CD4-positive, alpha-beta T cell treated with Interleukin-17A for 1 hour (primary cell): ENCODE measurements at places on chromosomes 13 and 19.

DNA sequence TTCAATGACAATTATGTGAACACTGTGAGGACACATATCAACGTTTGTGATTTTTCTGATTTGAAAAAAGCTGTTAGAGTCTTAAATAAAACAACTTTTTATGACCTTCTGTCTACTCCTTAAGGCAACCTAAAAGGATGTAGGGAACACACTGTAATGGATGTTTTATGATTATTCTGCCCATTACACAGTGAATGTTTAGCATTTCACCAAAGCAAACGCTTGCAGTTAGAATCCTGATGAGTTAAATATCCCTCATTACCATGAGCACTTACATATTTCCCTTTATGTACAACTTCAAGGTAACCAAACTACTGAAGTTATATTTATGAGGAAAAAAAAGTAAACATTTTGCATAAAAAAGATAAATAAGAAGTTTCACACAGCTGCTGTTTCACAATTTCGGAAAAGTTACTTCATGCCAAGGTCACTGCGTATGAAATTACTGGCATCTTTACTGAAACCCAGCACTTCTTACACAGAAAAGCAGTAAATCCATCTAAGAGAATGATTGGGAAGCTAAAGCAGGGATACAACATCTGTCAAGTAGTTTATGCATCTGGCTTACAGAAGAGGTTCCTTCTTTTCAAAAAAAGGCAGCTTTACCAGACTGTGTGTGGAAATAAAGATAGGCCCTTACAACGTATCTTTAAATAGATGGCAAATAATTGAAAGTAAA lies 733.7 kb upstream of the ATXN8OS start:
- no peak for DNase-seq

GRCh38 chr13:23844132-23844531 lies 45.1 kb downstream of the MIPEP start:
- DNase-seq: no peak

- no peak for DNase-seq
These were observed 38.7 kb upstream of the ARHGEF7 start for GRCh38 chr13:111076155-111077013.

DNA sequence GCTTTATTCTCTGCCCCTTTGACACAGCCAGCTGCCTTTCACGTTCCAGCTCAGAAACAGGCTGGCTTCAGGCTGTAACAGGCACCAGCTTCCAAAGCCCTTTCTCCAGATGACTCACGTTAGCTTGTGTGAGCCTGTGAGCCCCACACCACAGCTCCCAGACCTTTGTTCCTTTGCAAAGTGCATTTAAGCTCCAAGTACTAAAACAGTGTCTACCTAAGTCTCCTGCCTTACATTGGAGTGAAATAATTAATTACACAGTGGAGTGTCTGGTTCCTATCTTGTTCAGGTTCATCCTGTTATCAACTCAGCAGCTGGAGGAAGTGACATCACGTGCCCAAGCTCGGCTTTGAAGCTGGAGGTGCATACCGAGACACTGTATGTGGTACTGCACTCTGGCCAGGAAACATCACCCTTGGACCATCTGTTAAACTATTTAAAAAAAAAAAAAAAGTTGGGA lies 475.8 kb downstream of the FOXO1 start:
- peak; percentile 81 for DNase-seq

GRCh38 chr13:65500481-65500880 lies 1729.7 kb downstream of the PCDH9 start:
- no peak for DNase-seq

GRCh38 chr13:45393941-45394570 lies 24.1 kb downstream of the SLC25A30 start:
- peak; percentile 50 for DNase-seq

DNA sequence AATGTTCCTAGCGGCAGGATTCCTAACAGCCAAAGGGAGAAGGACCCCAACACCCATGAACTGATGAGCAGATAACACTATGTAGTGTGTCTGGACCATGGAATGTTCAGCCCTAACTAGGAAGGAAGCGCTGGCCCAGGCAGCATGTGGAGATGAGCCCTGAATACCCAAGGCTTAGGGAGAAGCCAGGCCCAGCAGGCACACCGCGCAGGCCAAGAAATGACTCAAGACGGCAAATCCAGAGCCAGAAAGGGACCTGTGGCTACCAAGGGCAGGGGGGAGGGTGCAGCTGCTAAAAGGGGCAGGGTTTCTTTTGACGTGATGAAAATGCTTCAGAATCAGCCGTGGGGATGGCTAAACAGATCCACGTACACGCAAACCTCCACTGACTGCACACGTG lies 20.7 kb upstream of the TINCR start:
- DNase-seq: no peak

- DNase-seq: no peak
These were observed 23.9 kb upstream of the GAS6 start for GRCh38 chr13:113887700-113888201.

- DNase-seq: no peak
These were observed 41.4 kb upstream of the FGF14 start for GRCh38 chr13:102443249-102443648.
